ENCODE measurements at places on chromosomes 3 and 15. TPM values are rescaled to one million over a fixed set of nuclear protein-coding genes. Genes with fewer than 3 reads are reported as not detected.

The FBXO40 gene
- not detected for total RNA-seq

The ARL14 gene
- total RNA-seq, result 0.32 TPM

The CD200R1 gene
- 2.9 TPM for total RNA-seq

The ROPN1B gene
- not detected for total RNA-seq

The NR2E3 gene
- 0.56 TPM for total RNA-seq

- ATAC-seq, result no peak
Observed at GRCh38 chr15:84832448-84833040, 15.4 kb downstream of the ALPK3 start.

DNA sequence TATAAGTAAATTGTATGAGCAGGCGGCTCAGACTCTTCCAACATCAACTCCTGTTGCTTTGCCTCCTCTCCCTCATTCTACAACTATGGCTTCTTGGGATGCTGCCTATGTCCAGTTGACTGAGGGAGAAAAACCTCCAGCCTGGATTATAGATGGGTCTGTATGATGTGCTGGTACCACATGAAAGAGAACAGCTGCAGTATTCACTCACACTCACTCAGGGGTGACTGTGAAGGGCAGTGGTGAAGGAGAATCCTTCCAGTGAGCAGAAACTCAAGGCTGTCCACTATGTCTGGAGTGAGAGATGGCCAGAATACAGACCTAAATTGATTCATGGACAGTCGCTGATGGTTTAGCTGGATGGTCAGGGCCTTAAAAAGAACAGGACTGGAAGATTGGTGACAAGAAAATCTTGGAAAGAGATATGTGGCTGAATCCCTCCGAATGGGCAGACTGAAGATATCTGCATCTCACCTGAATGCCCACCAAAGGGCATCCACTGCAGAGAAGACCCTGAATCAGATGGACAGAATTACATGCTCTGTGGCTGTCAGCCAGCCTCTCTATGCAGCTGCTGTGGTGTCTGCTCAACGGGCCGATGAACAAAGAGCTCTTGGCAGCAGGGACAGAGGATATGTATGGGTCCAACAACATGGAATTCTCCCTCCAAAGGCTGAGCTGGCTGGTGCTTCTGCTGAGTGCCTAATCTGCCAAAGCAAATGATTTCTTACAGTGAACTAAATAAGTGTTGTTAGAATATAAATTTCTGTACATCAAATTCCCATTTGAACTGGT, 1.9 kb upstream of the BCL2L10 start:
- no peak for ATAC-seq

GRCh38 chr3:152719264-152719663, 115.7 kb upstream of the P2RY1 start:
- peak; percentile 78 for ATAC-seq

- peak; percentile 84 for ATAC-seq
Observed at GRCh38 chr3:101464235-101464634, 48.8 kb downstream of the SENP7 start.

DNA sequence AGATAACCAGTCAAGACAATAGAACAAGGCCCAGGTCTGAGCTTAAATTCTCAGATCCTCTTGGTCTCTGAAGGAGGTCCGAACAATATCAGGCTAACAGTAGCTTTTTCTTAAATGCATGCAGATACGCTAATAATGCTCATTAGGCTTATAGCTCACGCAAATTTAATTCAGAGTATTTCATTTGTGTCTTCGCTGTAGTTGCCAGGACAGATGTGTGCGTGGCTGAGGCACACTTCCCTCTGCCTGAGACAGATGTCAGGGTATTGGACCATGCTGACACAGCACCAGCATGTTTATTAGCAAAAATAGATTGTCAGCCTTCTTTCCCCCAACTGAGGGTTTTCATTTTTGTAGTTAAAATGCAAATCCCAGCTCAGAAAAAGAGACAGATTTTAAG, 102.9 kb upstream of the BFSP2 start:
- ATAC-seq, result no peak

DNA sequence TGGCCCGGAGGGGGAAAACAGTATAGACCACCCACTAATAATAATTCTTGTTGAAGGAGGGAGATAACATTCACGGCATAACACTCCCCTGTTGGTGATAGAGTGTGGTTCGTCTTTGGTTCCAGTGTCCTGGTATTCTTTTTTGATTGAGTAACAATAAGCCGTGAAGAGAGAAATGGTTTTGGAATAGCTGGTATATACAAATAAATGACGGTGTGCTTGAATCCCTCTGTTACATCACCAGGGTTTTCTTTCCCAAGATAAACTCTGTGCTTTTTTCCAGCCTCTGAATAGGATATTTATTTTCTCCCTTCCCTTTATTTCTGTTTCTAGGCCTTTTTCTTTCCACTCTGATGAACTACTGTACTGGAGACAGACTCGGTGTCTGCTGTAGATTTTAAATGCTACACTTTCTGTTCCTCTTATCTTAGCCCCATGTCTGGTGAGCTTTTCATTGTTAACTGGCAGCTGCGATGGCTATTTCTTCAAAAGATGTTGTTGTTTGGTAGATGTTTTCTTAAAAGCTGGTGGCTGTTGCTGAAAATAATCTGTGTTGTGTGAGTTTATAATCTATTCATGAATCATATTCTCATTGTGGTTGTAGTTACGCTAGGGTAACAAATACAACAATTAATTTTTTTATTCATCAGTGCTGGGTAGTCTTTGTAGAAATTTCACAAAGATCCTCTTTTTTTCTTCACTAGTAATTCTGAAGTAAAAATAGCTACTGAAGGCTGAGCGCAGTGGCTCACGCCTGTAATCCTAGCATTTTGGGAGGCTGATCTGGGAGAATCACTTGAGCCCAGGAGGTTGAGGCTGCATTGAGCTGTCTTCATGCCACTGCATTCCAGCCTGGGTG, 15.5 kb upstream of the SCAANT1 start:
- no peak for ATAC-seq

GRCh38 chr3:156371701-156372100, 183.2 kb downstream of the SSR3 start:
- no peak for ATAC-seq

- ATAC-seq, result no peak
Observed at GRCh38 chr3:148723631-148724030, 25.9 kb downstream of the AGTR1 start.

- ATAC-seq, result peak; percentile 28
Observed at GRCh38 chr3:56253941-56254665, 214.2 kb downstream of the ERC2 start.

- no peak for ATAC-seq
Observed at GRCh38 chr3:157865352-157866000, 240.7 kb downstream of the SHOX2 start.

DNA sequence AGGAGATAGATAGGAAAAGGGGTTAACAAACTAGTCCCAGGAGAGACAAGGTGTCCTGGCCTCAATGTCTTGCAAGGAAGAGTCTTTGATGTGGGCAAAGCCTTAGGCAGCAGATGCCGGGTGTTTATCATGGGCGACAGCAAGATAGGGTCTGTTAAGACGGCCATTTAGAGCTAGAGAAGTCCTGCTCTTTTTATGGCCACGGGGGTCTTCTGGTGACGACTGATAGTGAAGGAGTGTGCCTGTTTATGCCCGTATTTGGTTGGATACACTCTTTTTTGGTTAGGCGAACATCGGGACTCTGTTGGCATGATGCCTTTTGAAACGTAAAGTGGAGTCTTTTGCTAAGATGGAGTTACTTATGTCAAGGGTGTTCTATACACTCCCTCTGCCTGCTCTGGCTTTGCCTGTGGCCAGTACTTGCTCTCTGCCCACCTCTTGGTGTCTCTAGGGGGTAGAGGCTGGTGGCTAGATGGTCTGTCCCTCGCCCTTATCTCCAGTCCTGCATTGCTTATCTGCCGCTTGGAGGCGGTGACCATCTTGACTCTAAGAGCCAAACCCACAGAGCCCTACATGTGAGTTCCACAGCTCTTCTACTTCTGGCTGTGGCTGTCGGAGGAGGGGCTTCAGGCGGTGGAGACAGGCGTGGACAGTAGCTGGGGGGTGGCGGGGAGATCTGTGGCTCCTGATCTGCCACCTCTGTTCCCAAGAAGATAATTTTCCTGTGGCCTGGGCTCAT, 55.8 kb upstream of the ZBTB38 start:
- ATAC-seq, result no peak

- ATAC-seq, result peak; percentile 78
Observed at GRCh38 chr3:134085034-134085775, 55.5 kb upstream of the SLCO2A1 start.

GRCh38 chr15:86915811-86916331, 836.2 kb downstream of the AGBL1 start:
- ATAC-seq, result peak; percentile 63

- no peak for ATAC-seq
Observed at GRCh38 chr3:73955494-73956070, 330.8 kb upstream of the PDZRN3 start.

GRCh38 chr3:170565495-170565894, 20.4 kb downstream of the SLC7A14 start:
- no peak for ATAC-seq

All from esophagus mucosa (tissue), 1 donor.